ENCODE measurements at places on chromosomes 7 and 10. TPM values are rescaled to one million over a fixed set of nuclear protein-coding genes. Genes with fewer than 3 reads are reported as not detected.

The ADAM22 gene
- 0.79 TPM for total RNA-seq

The SFXN2 gene
- total RNA-seq = 8.1 TPM

The ASAH2 gene
- 0.27 TPM for total RNA-seq

The UPK3B gene
- total RNA-seq = 0.13 TPM

The CYP2W1 gene
- total RNA-seq = not detected

The RBP4 gene
- total RNA-seq = not detected

The ASZ1 gene
- not detected for total RNA-seq

The COL17A1 gene
- total RNA-seq = 1.7 TPM

The NKX2-3 gene
- total RNA-seq = 2.4 TPM

The C10orf53 gene
- not detected for total RNA-seq

The GIMAP4 gene
- 242 TPM for total RNA-seq

The ASB10 gene
- not detected for total RNA-seq

The FLNC gene
- 93.9 TPM for total RNA-seq

The AZGP1 gene
- not detected for total RNA-seq

The CPXM2 gene
- 13.5 TPM for total RNA-seq

The RP9 gene
- total RNA-seq = 9.8 TPM

The IFIT1B gene
- not detected for total RNA-seq

The NRAP gene
- not detected for total RNA-seq

The CELF2 gene
- total RNA-seq = 19.5 TPM

The SPAM1 gene
- not detected for total RNA-seq

The UTF1 gene
- total RNA-seq = not detected

The PRKCQ gene
- 0.72 TPM for total RNA-seq

The GRM8 gene
- total RNA-seq = not detected

The NPC1L1 gene
- not detected for total RNA-seq

The SGCE gene
- 82.0 TPM for total RNA-seq

The CFAP43 gene
- 0.22 TPM for total RNA-seq

The GSTO2 gene
- total RNA-seq = 0.65 TPM

The SRRT gene
- total RNA-seq = 59.0 TPM

The GPR22 gene
- total RNA-seq = under 0.01 TPM

The SNCG gene
- total RNA-seq = 21.4 TPM

The DRGX gene
- total RNA-seq = not detected

The STEAP1 gene
- 62.9 TPM for total RNA-seq

The PLEKHS1 gene
- not detected for total RNA-seq

The CDNF gene
- 0.65 TPM for total RNA-seq

The SEC31B gene
- 6.0 TPM for total RNA-seq

The DENND11 gene
- 50.8 TPM for total RNA-seq
